Activated CD4-positive, alpha-beta T cell treated with anti-CD3 and anti-CD28 coated beads, Interleukin-2, Interleukin-4, amounts not matched to agents 100 ng/mL and 50 ng/mL, durations not matched to agents 16 hours and 8 hours (primary cell): ENCODE measurements at places on chromosomes 12 and 14.

DNA sequence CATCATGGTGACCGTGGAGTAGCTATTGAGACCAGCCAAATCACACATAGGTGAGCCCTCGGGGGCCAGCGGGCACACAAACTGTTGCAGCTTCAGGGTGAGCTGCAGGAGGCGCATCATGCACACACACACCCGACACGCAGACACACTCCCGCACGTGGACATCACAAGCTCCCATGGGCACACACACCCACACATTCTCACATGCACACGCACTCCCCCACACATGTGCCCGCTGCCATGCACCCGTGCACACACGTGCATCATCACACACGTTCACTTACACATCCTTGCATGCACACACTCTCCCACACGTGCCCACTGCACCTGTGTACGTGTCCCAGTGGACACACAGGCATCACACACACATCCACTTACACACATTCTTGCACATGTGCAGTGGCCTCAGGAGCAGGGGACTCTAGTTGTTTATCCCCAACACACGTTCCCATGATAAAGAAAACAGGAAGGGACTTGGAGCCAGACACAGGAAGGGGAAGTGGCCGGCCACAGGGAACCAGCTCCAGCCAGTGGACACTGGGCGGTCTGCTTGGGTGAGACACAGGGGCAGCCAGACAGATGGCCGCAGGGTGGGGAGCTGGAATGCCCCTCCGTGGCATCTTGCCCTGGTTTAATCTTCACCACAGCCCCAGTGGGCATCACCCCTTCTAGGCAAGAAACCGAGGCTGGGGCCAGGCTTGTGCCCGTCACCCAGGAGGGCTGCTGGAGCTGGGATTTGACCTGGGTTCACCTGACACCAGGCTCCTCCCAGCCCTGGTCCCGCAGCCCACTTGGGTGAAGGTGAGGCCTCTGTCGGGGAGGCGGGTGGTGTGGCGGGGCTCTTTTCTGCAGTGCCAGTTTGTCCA is 49.7 kb downstream of the CYP46A1 start:
- no peak for DNase-seq

GRCh38 chr14:71532344-71532743 is 399.9 kb upstream of the RGS6 start:
- DNase-seq = no peak

- no peak for DNase-seq
Measured at GRCh38 chr14:25570483-25570882, 520.5 kb upstream of the STXBP6 start.

GRCh38 chr14:35506927-35507326 is 27.0 kb upstream of the INSM2 start:
- DNase-seq = no peak

DNA sequence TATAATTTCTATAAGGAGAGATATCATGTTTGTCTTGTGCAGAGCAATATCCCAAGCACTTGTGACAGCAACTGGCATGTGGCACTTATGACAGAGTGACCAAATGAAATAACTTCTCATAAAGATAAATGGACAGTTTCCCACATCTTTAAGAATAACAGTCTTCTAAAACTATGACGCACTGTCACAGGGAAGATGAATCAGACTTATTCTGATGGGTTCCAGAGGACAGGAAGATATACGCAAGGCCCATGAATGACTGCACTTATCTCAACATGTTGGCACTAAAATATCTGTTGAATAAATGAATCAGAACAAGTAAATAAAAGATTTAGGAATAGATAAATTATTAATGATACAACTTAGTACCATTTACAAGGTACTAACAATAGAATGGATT is 465.8 kb upstream of the SYT1 start:
- no peak for DNase-seq

DNA sequence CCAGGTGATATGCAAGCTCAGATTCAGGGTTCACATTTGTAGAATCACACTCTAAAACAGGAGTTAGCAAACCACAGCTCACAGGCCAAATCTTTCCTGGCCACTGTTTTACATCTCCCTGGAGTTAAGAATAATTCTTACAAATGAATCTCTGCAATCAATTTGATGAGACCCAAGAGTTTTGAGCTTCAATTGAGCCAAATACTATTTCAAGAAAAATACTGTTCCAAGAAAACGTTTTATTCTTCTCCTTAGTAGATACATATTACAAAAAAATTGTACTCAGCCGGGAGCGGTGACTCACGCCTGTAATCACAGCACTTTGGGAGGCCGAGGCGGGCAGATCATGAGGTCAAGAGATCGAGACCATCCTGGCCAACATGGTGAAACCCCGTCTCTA is 2.5 kb downstream of the PTGDR start:
- no peak for DNase-seq

GRCh38 chr14:24693353-24693737 is 59.4 kb upstream of the GZMB start:
- DNase-seq = no peak

- no peak for DNase-seq
Measured at GRCh38 chr12:3698218-3698974, 54.5 kb downstream of the CRACR2A start.

GRCh38 chr12:76024942-76025600 is 6.5 kb downstream of the PHLDA1 start:
- no peak for DNase-seq

DNA sequence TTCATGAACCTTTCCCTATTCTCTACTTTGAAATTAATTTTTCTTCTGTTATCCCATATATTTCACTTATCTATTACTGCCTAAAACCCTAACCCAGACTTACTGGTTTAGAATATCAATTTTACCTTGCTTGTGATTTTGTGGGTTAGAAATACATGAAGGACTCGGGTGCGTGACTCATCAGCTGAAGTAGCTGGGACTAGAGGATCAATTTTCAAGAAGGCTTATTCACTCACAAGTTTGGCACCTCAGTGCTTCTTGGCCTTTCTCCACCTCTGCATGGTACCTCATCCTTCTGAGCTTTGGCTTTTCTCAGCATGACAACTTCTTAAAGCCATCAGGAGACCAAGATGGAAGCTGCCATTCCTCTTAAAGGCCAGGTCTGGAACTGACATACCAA is 57.8 kb downstream of the TMEM117 start:
- no peak for DNase-seq

DNA sequence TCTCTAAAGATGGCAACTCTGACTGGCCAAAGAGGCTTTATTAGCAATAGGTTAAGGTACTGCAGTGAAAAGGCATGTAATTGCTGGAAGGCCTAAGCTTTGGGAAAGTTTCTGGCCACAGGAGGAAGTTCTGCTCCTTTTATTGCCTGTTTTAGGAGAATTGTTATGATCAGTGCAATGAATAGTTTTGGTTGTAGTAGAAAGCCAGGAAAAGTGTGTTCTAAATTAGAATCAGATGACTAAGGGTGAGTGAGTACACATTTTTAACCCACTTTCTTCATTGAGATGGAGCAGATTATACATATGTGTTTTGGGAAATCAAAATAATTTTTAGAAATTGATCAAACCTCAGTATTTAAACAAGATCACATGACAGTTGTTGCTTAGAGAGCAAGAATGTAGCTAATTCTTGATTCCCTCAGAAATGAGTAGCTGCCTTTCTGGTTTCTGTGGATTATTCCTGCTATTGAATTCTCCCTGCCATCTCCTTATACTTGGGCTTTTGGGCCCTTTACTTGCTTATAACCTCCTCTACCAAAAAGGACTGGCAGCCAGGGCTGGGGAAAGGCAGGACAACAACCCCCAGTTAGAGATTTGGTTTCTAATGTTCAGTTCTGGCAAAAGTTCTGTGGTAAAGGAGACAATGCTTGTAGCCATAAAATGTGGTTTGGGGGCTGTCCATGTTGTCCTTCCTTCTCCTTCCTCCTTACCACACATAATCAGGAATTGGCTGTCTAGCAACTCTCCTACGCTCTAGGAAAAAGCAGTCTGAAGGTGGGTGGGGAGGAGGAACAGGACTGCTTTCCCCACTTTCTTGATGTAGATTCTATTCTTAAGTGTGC is 217.1 kb downstream of the SLC38A4 start:
- no peak for DNase-seq
